ENCODE measurements at places on chromosomes 3 and 15.

GRCh38 chr3:5136211-5136918, 14.3 kb downstream of the ARL8B start:
- peak; percentile 43 for DNase-seq

GRCh38 chr3:72523429-72524151, 324.7 kb downstream of the SHQ1 start:
- no peak for DNase-seq

- DNase-seq = no peak
Observed at GRCh38 chr3:113261063-113261625, 49.8 kb downstream of the BOC start.

DNA sequence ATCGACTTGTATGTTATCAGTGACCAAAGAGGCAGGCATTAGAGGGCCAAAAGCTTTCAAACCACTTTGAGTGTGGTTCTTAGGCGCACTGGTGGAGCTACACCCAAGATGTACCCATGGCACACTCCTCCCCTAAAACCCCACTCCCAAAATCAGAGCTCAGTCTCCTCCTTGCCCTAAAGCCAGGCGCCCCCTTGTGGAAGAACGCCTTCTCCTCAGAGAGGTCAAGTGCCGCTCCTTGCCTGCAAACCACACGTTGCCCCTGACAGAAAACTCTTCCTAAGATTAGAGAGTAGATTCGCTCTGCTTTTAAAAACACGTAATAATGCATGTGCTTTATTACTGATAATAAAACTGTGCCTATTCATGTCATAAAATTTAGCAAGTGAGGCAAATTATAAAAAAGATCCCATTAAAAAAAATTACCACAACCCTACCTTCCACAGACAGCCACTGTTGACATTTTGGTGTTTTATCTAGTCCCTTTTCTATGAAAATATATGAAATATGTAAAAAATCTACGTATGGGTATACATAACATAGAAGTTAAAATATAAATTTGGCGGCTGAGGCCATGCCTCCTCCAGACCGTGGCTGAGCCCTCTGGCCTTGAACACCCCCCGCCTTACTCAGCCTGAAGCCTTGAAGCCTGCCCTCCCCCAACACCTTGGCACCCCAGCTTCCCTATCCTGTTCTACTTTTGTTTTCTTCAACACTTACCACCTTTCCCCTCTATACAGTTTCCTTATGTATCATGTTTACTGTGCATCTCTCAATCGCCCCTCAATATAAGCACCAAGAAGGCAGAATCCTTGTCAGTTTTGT, 33.5 kb downstream of the BCL2L10 start:
- DNase-seq = peak; percentile 65

GRCh38 chr3:53650928-53651661, 156.7 kb downstream of the CACNA1D start:
- no peak for DNase-seq

DNA sequence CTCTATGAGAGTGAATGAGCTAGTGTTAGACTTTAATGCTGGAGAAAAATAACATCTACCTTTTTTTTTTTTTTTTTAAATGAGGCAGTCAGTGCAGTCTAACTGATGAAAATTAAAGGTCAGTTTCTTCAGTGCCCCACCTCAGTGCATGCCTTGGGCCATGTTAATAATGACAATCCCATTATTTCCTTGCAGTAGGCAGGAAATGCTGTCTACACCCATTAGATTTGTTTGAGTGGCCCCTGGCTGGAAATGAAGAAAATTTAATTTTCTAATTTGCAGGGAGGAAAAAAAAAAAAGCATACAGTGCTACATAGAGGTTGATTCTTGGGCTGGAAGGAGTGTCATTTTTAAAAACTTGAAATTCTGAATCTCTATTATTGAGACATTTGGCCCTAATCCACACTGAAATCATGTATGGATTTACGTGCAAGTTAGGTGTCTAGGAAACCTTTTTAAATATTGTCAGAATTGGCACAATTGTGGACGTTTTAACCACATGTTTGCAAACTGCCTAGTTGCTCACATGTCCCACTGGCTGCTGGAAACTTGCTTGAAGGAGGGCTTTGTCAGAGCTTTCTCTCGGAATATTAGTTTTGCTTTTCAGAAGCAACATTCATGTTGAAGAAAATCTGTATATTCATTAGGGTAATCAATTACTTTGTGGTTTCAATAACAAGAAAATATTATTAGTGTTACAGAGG, 18.4 kb downstream of the FNDC3B start:
- no peak for DNase-seq

DNA sequence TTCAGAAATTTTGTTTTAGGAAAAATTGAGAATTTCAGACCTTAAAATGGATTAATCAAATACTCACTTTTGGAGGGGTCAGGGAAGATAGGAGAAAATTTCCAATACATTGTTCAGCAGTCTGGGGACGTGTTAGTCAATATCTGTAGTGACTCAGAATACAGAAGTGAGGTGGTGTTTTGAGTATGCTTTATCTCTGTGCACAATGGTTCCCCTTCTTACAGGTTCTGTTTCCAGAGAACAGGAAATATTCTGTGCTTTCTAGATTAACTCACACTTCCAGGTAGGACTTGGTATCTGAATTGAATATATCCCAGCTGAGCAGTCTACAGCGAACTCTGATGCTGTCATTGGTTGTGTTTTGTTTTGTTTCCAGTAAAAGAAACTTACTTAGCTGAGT, 30.7 kb upstream of the CCDC54 start:
- peak; percentile 6 for DNase-seq

DNA sequence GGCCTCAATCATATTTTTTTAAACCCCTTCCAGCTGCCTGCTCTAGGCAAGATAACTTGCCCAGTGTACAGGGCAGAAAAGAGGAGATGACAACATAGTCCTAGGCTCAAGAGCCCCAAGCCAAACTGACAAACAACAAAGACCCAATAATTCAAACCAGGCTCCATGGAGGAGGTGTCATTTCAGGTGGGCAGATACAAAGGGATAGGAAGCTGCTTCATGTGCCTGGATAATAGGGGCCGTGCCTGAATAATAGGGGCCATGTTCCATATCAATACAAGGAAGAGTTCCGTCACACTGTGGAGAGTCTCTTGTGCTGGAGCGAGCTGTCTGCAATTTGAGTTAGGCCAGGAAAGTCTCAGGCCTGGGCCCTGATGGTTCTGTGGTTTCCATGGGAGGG, 35.4 kb upstream of the TRIM71 start:
- no peak for DNase-seq

- DNase-seq = no peak
Observed at GRCh38 chr15:65551183-65551582, 20.9 kb downstream of the HACD3 start.

DNA sequence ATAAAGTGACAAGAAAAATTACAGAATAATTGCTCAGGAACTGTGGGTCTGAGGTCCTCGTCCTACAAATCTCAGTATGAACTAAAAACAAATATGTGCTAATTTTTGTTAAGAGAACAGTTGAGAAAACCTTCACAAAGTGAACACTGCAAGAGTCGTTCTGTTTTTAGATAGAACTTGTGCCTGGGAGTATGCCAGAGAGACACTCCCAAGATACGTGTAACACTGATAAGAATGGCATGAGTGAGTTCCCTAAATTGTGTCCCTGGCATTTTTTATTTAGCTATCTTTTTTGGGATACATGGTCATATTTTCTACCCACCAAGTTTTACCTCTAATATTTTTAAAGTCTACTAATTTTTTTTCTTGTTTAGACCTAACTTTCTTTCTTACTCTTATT, 860.0 kb upstream of the NR2F2 start:
- no peak for DNase-seq

DNA sequence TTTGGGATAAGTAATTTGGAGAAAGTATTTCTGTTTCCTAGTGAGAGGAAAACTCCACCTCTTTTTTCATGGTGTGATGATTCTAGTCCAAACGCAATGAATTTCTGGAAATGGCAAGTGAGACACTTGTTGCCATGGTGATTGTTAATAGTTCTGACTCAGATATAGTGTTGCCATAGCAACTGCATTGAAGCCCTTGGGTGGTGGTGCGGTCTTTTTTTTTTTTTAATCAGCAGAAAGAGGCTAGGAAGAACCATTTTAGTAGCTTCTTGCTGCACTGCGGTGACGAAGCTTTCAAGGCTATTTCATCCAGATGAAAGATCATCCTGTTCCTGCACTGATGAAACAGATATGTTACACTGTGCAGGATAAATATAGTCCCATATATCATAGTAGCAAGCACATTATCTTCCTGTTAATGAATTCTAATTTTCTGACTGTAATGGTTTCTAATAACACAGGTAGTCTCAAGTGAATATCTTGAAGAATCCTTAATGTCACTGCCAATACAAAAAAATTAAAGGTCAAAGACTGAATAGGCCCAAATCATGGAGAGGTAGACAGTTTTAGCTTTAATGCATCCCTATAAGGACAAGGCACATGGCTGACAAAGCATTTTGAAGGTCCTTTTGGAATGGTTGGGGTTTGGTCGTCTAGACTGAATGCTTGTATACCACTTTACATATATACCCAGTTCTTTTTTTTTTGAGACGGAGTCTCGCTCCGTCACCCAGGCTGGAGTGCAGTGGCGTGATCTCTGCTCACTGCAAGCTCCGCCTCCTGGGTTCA, 125.1 kb upstream of the ZBTB20 start:
- peak; percentile 47 for DNase-seq

GRCh38 chr3:38095669-38096483, 41.1 kb downstream of the ACAA1 start:
- no peak for DNase-seq

GRCh38 chr15:68107142-68107541, 53.0 kb downstream of the PIAS1 start:
- no peak for DNase-seq

DNA sequence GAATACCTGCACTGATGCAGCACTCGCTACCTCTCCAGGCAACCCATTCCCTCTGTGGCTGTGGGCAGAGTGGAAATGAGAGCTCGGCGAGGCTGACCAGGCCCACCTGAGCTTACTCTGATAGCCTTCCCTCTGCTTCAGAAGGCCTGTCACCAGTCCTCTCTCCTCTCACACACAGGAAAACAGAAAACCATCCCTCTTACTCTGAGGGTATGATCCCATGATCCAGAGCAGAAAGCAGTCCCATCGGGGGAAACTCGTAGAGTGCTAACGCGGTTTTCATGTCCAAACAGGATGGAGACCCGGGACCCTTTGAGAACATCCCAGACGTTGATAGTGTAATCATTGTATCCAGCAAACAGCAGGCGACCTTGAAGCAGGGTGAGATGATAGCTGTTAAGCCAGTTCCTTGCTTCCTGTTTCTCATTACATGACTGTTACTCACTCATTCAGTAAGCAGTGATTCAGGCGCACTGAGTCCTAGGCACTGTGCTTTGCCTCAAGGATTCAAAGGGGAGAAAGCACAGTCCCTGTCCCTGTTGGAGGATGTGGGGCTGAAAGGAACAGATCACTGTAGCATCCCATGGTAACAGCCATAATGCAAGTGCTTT, 11.8 kb upstream of the BCL2L10 start:
- peak; percentile 88 for DNase-seq

DNA sequence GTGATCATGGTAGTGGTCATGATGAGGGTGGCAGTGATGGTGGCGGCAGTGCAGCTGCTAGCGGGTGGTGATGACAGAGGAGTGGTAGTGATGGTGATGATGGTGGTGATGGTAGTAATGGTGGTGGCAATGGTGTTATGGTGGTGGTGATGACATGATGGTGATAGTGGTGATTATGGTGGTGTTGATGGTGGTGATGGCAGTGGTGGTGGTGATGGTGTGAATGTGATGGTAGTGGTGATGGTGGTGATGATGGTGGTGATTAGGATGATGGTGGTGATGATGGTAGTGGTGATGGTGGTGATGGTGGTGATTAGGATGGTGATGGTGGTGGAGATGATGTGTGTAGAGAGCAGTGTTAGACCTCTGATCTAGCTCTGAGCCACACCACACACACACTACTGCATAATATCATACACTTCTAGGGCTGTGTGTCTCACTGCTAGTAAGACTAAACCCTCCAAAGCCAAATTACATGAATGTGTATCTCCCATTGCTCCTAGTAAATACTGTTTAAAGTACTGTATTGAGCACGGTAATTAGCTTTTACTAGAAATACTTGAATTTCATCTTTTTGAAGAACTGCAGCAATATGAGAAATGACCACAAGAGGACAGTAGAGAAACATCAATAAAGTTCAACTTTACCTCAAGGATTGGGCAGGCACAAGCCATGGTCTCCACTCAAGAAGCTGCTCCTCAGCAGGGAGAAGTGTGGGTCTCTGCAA, 28.8 kb downstream of the TMED3 start:
- DNase-seq = peak; percentile 55

- no peak for DNase-seq
Observed at GRCh38 chr15:27623149-27623548, 476.0 kb downstream of the OCA2 start.

DNA sequence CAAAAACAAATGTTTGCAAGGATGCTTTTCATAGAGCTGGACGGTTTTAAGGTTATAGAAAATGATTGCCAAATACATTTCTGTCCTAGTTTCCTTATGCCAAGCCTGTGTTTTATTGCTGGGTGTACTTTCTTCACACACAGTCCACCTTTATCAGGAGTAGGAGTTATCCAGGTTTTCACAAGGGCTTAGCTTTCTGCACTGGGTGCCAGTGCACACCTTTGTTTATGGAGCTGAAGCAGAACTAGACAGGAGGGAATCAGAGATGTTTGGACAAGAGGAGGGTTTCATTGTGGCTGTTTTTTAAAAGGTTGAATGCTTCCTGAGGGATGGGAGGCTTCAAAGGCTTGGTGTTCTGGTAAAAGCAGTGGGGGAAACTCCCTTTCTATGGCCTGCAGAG, 29.5 kb upstream of the FAM3D start:
- no peak for DNase-seq

DNA sequence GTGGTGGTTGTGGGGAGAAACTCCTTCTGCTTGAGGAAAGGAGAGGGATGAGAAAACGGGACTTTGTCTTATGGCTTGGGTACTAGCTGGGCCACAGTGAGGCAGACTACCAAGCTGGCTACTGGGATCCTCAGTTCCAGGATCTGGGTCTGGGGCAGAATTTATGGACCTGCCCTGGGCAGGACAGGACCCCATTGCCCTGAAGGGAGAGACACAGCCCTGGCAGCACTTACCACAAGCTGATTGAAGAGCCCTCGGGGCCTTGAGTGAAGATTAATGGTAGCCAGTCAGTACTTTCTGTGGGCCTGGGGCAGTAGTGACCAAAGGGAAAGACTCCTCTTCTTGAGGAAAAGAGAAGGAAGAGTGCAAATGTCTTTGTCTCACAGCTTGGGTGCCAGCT, 799.7 kb downstream of the SI start:
- no peak for DNase-seq

DNA sequence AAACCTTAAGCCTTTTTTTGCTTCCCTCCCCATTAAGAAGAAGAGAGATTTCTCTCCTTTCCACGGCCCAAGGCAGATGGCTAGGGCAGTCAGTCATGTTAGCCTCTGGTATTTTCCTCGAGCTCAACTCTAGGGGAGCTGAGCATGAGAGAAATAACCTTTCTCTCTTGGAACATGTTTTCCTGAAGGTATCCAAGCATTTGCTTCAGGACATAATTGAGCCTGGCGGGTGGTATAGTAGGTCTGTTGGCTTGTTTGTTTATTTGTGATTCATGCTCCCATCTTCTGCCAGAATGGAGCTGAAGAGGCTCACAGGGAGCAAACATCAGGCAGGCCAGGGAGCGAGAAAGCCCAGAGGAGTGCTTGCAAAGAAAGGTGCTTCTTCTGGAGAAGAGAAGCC, 102.5 kb downstream of the MESD start:
- DNase-seq = no peak

- DNase-seq = no peak
Observed at GRCh38 chr15:60957111-60957510, 272.0 kb downstream of the RORA start.
